ENCODE measurements at places on chromosomes 1 and 21.
A peak's percentile ranks its signal among the peaks of the same experiment; 100 is the strongest.

DNA sequence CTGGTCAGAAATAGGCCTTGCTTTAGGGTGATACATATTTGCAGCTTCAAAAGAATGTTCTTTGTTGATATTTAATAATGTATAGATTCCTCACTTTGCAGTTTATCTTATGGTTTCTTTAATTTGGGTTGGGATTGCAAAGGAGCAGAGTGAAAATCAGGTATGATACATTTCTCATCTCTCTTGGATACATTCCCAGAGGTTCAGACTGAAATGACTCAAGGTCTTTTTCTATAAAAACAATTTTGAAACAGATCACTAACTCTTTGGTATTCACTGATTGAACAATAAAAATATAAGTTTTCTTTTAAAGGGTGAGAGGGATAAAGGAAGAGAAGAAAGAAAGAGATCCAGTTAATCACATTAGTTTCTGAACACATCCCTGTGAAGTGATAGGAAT, 606.5 kb upstream of the CAMK1G start:
- H3K36me3 ChIP-seq: no peaks in the 10 kb centered on the region
- no peaks in the 10 kb centered on the region for H3K4me1 ChIP-seq
- no peak overlapping the region for H3K27ac ChIP-seq
- H3K27me3 ChIP-seq: no peaks in the 10 kb centered on the region
- H3K4me3 ChIP-seq: no peak overlapping the region

DNA sequence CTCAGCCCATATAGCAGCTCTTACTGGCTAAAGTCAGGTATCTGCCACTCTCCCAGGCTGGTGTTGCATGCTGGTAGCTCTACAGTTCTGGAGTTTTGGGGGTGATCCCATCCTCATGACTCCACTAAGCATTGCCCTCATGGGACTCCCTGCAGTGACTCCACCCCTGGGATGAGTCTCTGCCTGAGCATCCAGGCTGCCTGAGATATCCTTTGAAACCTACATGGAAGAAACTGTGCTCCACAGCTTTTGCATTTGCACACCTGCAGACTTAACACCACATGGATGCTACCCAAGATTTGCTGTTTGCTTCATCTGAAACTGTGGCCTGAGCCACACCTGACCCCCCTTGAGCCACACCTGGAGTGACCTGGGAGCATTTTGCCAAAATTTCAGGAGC, 226.4 kb downstream of the C1orf94 start:
- DNase-seq: no peak
- no peaks in the 10 kb centered on the region for H3K4me1 ChIP-seq
- no peaks in the 10 kb centered on the region for H3K36me3 ChIP-seq
- no peaks in the 10 kb centered on the region for H3K27me3 ChIP-seq
- no peak overlapping the region for H3K27ac ChIP-seq

DNA sequence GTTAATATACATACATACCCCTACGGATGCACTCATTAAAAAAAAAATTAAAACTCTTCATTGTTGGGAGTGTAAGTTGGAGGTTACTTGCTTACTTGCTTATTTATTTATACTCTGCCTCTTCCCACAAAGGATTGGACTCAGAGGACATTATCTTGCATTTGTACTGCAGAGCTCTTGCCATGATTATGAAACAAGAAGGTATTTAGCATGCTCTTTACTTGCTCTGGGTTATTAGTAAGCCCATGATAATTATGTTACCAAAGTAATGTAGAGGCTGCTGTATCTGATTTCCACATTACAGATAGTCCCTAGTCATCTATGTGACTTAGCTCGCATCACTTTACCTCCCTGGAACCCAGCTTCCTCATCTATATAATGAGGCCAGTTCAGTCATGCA, 355.1 kb upstream of the PTBP2 start:
- DNase-seq: no peak
- H3K27me3 ChIP-seq: no peaks in the 10 kb centered on the region
- H3K36me3 ChIP-seq: no peaks in the 10 kb centered on the region
- H3K4me3 ChIP-seq: no peak overlapping the region
- H3K27ac ChIP-seq: no peak overlapping the region
- H3K4me1 ChIP-seq: no peaks in the 10 kb centered on the region

- no peaks in the 10 kb centered on the region for H3K27me3 ChIP-seq
- H3K27ac ChIP-seq: no peak overlapping the region
- H3K4me1 ChIP-seq: no peaks in the 10 kb centered on the region
- no peak for DNase-seq
Observed at GRCh38 chr1:188782220-188782841, 1695.3 kb downstream of the BRINP3 start.

GRCh38 chr1:207076181-207076955, 12.3 kb upstream of the C4BPB start:
- H3K4me1 ChIP-seq: peaks cover 8% of the 10 kb centered on the region
- no peak for DNase-seq
- H3K27me3 ChIP-seq: no peaks in the 10 kb centered on the region
- no peak overlapping the region for H3K4me3 ChIP-seq
- no peak overlapping the region for H3K27ac ChIP-seq

- H3K27me3 ChIP-seq: no peaks in the 10 kb centered on the region
- H3K4me1 ChIP-seq: peaks cover 81% of the 10 kb centered on the region
- no peak overlapping the region for H3K27ac ChIP-seq
- H3K36me3 ChIP-seq: peaks cover 8% of the 10 kb centered on the region
- H3K4me3 ChIP-seq: peak overlapping the region; percentile 28
- no peak for DNase-seq
Observed at GRCh38 chr1:19481826-19482398, 3.4 kb downstream of the CAPZB start.

- no peaks in the 10 kb centered on the region for H3K36me3 ChIP-seq
- H3K27me3 ChIP-seq: no peaks in the 10 kb centered on the region
- H3K4me1 ChIP-seq: no peaks in the 10 kb centered on the region
- no peak overlapping the region for H3K4me3 ChIP-seq
Observed at GRCh38 chr21:42376338-42376982, 10.1 kb upstream of the TFF1 start.

DNA sequence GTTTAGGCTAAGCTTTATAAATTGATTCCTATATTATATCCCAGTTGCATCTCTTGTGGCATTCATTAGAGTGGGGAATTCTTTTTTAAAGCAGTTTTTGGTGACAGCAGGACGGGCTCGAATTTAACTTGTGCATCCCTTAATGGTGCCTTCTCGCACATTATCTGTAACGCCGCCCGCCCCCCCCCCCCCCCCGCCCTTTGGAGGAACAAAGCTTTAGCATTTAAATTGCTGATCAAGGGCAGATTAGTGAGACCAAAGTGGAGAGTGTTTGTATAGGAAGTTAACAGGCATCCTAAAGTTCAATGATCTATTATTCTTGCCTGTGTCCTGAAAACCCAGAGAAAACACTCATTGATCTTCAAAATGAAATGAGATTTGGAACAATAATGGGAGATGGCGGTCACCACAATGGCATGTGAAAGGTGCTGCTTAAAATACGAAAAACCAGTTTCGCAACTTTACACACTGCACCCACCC, 2.2 kb downstream of the LMO4 start:
- no peaks in the 10 kb centered on the region for H3K27me3 ChIP-seq
- peak overlapping the region; percentile 70 for H3K4me3 ChIP-seq
- H3K36me3 ChIP-seq: no peaks in the 10 kb centered on the region
- peaks cover 47% of the 10 kb centered on the region for H3K4me1 ChIP-seq

DNA sequence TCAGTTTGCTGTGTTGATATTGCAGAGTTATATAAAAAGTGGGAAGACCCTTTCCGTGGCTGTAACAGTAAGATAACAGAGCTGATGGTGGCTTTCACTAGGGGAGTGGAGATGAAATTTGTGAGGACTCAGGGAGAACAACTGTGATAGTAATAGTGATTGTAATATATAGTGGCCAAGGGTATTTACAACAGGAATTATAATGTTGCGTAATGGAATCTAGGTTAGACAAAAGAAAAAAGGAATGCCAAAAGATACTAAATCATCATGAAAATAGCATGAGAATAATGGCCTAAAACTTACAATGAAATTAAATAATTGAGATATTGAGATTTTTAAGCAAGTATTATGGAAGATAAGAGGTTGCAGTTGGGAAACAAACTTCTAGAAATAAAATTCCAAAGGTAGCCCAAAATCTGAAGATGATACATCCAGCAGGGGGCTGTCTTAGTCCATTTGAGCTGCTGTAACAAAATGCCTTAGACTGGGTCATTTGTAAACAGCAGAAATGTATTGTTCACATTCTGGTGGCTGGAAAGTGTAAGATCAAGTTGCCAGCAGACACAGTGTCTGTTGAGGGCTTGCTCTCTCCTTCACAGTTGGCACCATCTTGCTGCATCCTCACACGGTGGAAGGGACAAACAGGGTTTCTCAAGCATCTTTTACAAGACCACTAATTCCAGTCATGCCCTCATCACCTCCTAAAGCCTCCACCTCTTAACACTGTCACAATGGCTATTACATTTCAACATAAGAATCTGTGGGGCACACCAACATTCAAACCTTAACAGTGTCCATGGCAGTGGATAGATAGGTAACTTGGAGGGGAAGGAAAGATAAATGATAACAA, 711.2 kb downstream of the MRPL39 start:
- H3K4me3 ChIP-seq: no peak overlapping the region
- no peak for DNase-seq
- H3K4me1 ChIP-seq: no peaks in the 10 kb centered on the region
- no peaks in the 10 kb centered on the region for H3K36me3 ChIP-seq
- H3K27me3 ChIP-seq: no peaks in the 10 kb centered on the region
- H3K27ac ChIP-seq: no peak overlapping the region

GRCh38 chr1:79517470-79518224, 511.1 kb upstream of the ADGRL4 start:
- H3K36me3 ChIP-seq: no peaks in the 10 kb centered on the region
- H3K27ac ChIP-seq: no peak overlapping the region
- H3K4me1 ChIP-seq: no peaks in the 10 kb centered on the region
- H3K27me3 ChIP-seq: no peaks in the 10 kb centered on the region

- H3K4me1 ChIP-seq: peaks cover 17% of the 10 kb centered on the region
- H3K4me3 ChIP-seq: no peak overlapping the region
- no peaks in the 10 kb centered on the region for H3K27me3 ChIP-seq
- H3K27ac ChIP-seq: no peak overlapping the region
- DNase-seq: no peak
- H3K36me3 ChIP-seq: no peaks in the 10 kb centered on the region
Observed at GRCh38 chr1:2503554-2504224, 22.7 kb downstream of the PANK4 start.

DNA sequence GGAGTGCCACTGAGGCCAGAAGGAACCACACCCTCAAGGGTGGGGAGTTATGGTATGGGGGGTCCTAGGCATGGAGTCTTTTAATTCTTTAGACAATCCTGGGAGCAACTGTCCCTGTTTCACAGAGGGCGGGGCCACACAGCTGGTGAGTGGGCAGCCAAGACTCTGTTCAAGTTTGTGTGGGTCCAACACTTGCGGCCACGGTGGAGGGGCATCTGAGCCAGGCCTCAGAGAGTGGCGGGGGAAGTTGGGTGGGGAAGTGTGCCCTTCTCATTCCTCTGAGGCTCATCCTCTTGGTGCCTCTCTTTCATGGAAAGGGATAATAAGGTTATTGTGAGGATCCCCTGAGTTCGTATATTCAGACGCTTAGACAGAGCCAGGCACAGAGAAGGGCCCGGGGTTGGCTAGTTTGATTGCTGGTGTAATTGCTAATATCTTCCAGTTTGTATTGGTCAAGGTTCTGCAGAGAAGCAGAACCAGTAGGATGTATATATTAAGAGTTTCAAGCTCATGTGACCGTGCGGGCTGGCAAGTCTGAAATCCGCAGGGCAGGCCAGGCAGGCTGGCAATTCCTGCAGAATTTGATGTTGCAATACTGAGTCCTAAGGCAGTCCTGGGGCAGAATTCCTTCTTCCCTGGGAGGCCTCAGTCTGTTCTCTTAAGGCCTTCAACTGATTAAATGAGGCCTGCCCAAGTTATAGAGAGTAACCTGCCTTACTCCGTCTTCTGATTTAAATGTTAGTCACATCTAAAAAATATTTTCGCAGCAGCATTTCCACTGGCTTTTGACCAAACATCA, 15.9 kb downstream of the PCSK9 start:
- no peaks in the 10 kb centered on the region for H3K27me3 ChIP-seq
- DNase-seq: no peak
- no peak overlapping the region for H3K27ac ChIP-seq
- H3K36me3 ChIP-seq: no peaks in the 10 kb centered on the region

- no peak for DNase-seq
- H3K27me3 ChIP-seq: no peaks in the 10 kb centered on the region
- no peak overlapping the region for H3K4me3 ChIP-seq
- no peaks in the 10 kb centered on the region for H3K4me1 ChIP-seq
- H3K27ac ChIP-seq: no peak overlapping the region
Observed at GRCh38 chr1:43463479-43463878, 9.7 kb upstream of the HYI start.

GRCh38 chr1:119388450-119388849, 19.9 kb downstream of the HAO2 start:
- DNase-seq: no peak
- no peak overlapping the region for H3K4me3 ChIP-seq
- no peaks in the 10 kb centered on the region for H3K4me1 ChIP-seq
- H3K36me3 ChIP-seq: no peaks in the 10 kb centered on the region
- H3K27me3 ChIP-seq: no peaks in the 10 kb centered on the region

DNA sequence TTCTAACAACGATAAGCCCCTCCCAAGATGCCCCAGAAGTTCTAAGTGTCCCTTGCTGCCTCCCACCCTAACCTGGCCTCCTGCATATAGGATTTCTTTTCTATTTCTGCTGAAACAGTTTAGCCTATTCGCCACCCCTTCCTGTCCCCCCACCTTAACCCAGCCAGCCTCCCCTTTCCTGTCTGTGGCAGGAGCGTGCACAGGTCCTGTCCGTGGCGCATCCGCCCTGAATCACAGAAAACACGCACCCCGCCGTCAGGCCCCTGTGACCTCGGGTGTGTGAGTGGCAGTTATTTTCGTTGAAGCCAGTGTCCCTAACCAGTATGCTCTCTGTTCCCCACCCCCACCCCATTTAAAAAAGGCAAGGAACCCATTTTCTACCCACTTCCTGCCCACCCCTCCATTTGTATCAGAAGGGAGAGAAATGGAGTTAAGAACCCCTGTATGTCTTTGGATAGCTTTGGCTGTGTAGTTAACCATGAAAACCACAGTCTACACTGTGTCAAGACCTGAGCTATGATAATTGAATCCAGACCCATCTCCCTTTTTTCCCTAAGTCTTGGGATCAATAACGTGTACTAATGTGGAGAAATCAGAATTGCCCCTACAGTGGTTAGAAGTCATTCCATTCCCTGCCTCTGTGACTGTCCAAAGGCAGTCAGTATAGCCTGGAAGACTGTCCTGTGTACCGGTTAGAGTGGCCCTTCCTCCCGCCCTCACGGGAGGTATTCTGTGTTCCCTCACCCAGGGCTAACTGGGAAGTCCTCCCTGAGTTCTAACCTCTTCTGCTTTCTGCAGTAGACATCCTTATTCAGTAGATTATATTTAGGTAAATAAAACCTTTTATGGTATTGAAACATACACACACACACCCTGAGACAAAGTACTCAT, 1.8 kb downstream of the PLEKHO1 start:
- peak overlapping the region; percentile 79 for H3K27ac ChIP-seq
- DNase-seq: peak; percentile 61
- peaks cover 25% of the 10 kb centered on the region for H3K4me1 ChIP-seq
- H3K36me3 ChIP-seq: peaks cover 25% of the 10 kb centered on the region
- H3K4me3 ChIP-seq: peak overlapping the region; percentile 80

Measured in CD8-positive, alpha-beta memory T cell (primary cell).